Tibial nerve (tissue), 4 donors: ENCODE measurements at places on chromosomes 5 and 9. TPM values are rescaled to one million over a fixed set of nuclear protein-coding genes. Genes with fewer than 3 reads are reported as not detected.

- no peaks in the 10 kb centered on the region for H3K27me3 ChIP-seq
- no peaks in the 10 kb centered on the region for H3K4me1 ChIP-seq
- no peak overlapping the region for H3K27ac ChIP-seq
- no peak overlapping the region for H3K4me3 ChIP-seq
- no peak for DNase-seq
- H3K36me3 ChIP-seq, result no peaks in the 10 kb centered on the region
These were observed 131.5 kb downstream of the ATPSCKMT start for GRCh38 chr5:10118150-10118549.

DNA sequence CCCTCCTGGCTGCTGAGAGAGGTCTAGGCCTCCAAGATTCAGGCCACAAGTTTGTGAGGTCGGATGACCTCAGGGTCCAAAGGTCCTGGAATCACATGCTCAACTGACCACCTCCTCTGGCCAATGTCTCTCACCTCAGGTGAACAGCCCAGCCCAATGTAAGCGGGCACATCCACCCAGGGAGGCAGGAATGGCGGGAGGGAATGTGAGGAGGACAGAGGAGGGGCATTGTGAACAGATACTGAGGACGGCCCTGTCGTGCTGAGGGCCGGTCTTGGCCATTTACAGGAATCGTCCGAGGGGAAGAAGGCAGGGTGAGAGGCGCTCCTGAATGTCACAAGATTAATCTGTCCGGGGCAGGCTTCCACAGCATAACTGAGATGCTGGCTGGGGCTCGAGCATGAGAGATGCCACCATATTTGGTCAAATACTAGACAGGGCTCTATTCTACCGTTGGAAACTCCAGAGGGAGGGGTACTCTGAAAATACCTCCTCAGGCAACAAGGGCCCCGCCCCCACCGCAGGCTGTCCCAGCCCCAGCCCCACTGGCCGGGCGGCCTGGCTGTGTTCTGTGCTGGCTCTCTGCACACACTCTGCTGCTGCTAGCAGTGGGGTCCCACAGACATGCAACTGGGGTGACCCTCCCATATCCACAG, 1.5 kb upstream of the IL17B start:
- peaks cover 3% of the 10 kb centered on the region for H3K4me1 ChIP-seq
- DNase-seq, result no peak
- H3K27ac ChIP-seq, result peak overlapping the region; percentile 40
- H3K4me3 ChIP-seq, result no peak overlapping the region

GRCh38 chr9:115978659-115979096, 174.9 kb upstream of the PAPPA start:
- no peaks in the 10 kb centered on the region for H3K4me1 ChIP-seq
- H3K27ac ChIP-seq, result no peak overlapping the region
- no peaks in the 10 kb centered on the region for H3K36me3 ChIP-seq
- DNase-seq, result no peak

DNA sequence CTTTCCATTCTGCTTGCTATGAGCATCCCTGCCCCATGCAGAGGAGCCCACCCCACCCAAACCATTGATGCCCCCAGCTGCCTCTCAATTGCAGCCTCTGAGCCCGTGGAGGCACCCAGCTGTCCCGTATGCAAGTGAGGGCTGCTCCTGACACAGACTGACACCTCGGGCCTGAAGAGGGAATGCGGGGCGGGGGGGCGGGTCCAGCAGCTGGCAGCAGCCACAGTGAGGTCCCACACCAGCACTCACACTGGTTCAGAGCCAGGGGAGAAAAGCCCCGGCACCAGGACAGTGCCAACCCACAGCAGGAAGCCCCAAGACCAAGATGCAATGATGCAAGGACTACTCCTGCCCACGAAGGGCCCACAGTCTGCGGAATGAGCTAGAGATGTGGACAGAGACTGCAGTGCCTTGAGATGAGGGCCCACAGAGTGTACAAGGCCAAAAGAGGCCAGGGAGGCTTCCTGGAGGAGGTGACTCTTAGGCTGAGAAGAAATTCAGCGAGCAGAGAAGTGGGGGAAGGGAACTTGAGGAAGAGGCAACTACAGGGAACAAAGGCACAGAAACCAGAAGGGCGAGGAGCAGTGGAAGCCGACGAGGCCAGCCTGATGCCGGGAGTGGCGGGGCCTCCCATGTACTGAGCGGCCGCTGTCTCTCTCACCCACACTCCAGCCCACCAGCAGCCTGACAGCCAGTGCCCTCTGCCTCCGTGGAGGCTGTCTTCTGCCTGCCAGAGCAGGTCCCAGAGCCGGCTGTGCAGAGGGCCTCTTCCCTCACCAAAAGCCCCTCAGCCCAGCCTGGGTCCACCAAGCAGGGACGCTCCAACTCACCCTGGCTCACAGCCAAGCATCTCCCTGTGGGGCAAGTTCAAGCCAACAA, 9.2 kb downstream of the EEIG1 start:
- peak overlapping the region; percentile 90 for H3K27ac ChIP-seq
- no peaks in the 10 kb centered on the region for H3K27me3 ChIP-seq
- no peak for DNase-seq
- peak overlapping the region; percentile 14 for H3K4me3 ChIP-seq

DNA sequence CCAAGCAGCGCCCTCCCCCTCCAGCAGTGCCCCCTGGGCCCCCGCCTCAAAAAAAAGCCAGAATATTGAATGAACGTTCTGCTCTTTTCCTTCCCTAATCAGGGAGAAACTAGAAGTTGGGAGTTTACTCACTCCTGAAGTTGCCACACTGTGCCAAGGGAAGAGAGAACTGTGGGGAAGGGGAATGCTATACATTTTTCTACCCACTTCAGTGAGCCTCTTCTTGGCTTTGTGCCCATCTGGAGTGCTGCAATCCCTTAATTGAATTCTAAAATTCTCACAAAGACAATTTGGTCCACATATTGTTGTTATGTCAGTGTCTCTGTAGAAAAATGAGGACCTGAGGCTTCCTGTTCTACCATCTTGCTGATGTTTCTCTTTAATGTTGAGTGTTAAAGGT, 443.7 kb downstream of the DIRAS2 start:
- DNase-seq, result no peak
- no peak overlapping the region for H3K27ac ChIP-seq
- H3K27me3 ChIP-seq, result no peaks in the 10 kb centered on the region

DNA sequence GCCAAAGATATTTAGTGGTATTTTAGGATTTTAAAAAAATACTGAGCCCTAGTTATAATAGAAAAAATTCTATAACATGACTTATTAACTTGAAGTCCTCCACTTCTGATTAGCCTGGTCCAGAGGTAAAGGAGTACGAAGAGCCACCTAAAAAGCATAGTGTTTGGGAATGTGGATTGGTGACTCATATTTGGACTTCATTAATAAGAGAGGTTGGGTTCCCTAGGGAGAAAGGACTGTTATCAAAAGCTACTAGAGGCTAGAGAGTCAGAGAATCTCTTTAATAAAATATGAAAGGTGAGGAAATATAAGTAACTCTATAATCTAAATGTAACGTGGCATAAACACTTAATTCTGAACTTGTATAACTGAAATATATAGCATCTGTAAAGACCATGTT, 180.7 kb upstream of the TARS1 start:
- H3K4me1 ChIP-seq, result peaks cover 6% of the 10 kb centered on the region
- no peaks in the 10 kb centered on the region for H3K27me3 ChIP-seq
- H3K27ac ChIP-seq, result no peak overlapping the region
- no peaks in the 10 kb centered on the region for H3K36me3 ChIP-seq

DNA sequence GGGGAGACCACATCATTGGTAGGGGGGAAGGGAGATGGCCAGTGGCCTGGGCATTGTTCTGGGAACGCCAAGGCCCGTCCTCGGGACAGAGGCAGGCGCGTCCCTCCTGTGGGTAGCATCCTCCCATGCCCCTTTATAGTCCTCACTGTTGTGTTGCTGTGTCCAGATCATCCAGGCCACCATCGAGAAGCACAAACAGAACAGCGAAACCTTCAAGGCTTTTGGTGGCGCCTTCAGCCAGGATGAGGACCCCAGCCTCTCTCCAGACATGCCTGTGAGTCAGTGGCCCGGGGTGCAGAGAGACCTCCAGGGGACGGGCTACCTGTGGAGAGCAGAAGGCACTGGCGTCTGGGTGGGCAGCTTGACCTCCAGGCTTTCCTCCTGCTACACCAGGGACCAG, 38.4 kb upstream of the SUSD3 start:
- no peaks in the 10 kb centered on the region for H3K27me3 ChIP-seq
- peaks cover 5% of the 10 kb centered on the region for H3K36me3 ChIP-seq
- H3K4me3 ChIP-seq, result no peak overlapping the region

GRCh38 chr9:127534931-127535330, 77.1 kb upstream of the STXBP1 start:
- H3K27ac ChIP-seq, result no peak overlapping the region
- no peaks in the 10 kb centered on the region for H3K36me3 ChIP-seq
- DNase-seq, result no peak
- peaks cover 64% of the 10 kb centered on the region for H3K4me1 ChIP-seq
- no peak overlapping the region for H3K4me3 ChIP-seq

GRCh38 chr5:115375893-115376292, 79.4 kb upstream of the CCDC112 start:
- peaks cover 6% of the 10 kb centered on the region for H3K4me1 ChIP-seq
- H3K4me3 ChIP-seq, result no peak overlapping the region
- H3K36me3 ChIP-seq, result no peaks in the 10 kb centered on the region
- no peak for DNase-seq

- no peaks in the 10 kb centered on the region for H3K27me3 ChIP-seq
- H3K36me3 ChIP-seq, result no peaks in the 10 kb centered on the region
- H3K4me1 ChIP-seq, result no peaks in the 10 kb centered on the region
- no peak for DNase-seq
- no peak overlapping the region for H3K27ac ChIP-seq
These were observed 34.4 kb downstream of the CFAP90 start for GRCh38 chr5:7816535-7816901.

GRCh38 chr9:71783120-71783523, 14.8 kb upstream of the CEMIP2 start:
- no peak overlapping the region for H3K27ac ChIP-seq
- no peaks in the 10 kb centered on the region for H3K27me3 ChIP-seq
- H3K4me1 ChIP-seq, result no peaks in the 10 kb centered on the region
- DNase-seq, result no peak
- no peaks in the 10 kb centered on the region for H3K36me3 ChIP-seq

DNA sequence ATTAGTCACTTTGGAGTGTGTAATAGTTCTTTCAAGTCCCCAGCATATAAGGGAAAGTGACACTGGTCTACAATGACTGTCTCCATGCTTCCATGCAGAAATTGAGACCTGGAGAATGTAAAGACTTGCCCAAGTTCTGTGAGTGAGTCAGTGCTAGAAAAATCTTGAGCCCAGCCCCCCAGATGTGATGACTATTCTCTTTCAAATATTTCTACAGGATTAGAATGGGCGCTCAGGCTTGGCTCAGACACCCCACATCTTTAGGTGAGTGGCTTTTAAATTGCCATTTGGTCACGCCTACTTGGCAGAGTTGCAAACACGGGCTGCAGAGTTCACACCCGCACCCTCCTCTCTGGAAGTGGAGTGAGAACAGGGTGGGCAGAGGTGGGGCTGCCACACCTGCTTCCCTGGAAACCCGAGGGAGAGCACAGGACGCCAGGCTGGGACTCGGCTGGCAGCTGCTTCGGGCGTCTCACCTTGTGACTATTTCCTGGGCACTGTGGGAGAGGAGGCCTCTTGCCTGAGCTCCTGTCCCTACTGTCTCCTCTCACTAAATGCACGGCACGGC, 37.6 kb downstream of the ROPN1L start:
- peaks cover 2% of the 10 kb centered on the region for H3K4me1 ChIP-seq
- no peaks in the 10 kb centered on the region for H3K36me3 ChIP-seq
- no peak overlapping the region for H3K4me3 ChIP-seq
- H3K27me3 ChIP-seq, result no peaks in the 10 kb centered on the region
- no peak for DNase-seq
- H3K27ac ChIP-seq, result no peak overlapping the region

DNA sequence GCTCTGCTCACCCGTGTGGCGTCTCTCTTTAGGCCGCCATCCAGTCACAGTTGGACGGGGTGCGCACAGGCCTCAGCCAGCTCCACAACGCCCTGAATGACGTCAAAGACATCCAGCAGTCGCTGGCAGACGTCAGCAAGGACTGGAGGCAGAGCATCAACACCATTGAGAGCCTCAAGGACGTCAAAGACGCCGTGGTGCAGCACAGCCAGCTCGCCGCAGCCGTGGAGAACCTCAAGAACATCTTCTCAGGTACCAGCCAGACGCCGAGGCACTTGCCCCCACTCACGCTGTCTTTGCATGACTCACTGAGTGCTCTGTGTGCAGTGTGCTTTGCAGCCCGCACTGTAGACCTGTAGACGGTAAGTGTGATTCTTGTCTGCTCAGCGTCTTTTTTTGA, 4.5 kb downstream of the EXOC3 start:
- peaks cover 22% of the 10 kb centered on the region for H3K4me1 ChIP-seq
- no peak overlapping the region for H3K27ac ChIP-seq
- H3K36me3 ChIP-seq, result no peaks in the 10 kb centered on the region

DNA sequence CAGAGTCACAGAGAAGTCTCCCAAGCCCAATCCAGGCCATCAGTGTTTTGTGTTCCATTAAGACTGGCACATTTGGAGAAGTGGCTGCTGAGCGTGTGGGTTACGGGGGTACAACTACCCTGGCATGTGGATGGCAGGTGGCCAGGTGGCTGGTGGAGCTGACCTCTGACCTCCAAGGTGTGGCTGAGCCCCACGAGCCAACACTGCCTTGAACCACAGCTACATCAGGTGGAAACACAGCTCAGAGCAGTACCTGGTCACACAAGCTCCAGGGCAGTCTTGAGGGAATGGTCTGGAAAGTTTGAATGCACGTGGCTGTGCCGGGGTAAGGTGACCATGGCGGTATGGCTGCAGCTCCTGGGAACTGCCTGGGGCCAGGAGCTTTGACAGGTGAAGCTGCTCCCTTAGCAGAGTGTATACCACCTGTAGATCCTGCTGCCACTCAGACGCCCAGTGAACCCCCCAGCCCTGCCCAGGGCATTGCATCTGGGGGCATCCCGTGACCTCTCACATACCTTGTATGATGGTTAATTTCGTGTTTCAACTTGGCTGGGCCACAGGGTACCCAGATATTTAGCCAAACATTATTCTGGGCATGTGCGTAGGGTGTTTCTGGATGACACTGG, 207.9 kb downstream of the GADD45G start:
- no peak for DNase-seq
- no peaks in the 10 kb centered on the region for H3K27me3 ChIP-seq
- H3K4me1 ChIP-seq, result peaks cover 12% of the 10 kb centered on the region
- H3K27ac ChIP-seq, result no peak overlapping the region
- no peak overlapping the region for H3K4me3 ChIP-seq
- H3K36me3 ChIP-seq, result no peaks in the 10 kb centered on the region

The SPATA24 gene
- not detected for total RNA-seq

The C5orf58 gene
- total RNA-seq, result 1.5 TPM

The WWC1 gene
- 0.78 TPM for total RNA-seq

The IL4 gene
- total RNA-seq, result not detected

The FBXO10 gene
- 5.7 TPM for total RNA-seq

The APBB3 gene
- total RNA-seq, result 48.0 TPM

The LCN1 gene
- not detected for total RNA-seq
